Activated CD8-positive, alpha-beta memory T cell treated with anti-CD3 and anti-CD28 coated beads, Interleukin-2, amount 50 U/mL, for 4 hours (primary cell): ENCODE measurements at places on chromosomes 13 and 19.
A peak's percentile ranks its signal among the peaks of the same experiment; 100 is the strongest.

GRCh38 chr19:30225676-30226463, 146.3 kb upstream of the ZNF536 start:
- DNase-seq, result no peak

- DNase-seq, result no peak
Measured at GRCh38 chr13:51738226-51738905, 65.6 kb downstream of the DHRS12 start.

DNA sequence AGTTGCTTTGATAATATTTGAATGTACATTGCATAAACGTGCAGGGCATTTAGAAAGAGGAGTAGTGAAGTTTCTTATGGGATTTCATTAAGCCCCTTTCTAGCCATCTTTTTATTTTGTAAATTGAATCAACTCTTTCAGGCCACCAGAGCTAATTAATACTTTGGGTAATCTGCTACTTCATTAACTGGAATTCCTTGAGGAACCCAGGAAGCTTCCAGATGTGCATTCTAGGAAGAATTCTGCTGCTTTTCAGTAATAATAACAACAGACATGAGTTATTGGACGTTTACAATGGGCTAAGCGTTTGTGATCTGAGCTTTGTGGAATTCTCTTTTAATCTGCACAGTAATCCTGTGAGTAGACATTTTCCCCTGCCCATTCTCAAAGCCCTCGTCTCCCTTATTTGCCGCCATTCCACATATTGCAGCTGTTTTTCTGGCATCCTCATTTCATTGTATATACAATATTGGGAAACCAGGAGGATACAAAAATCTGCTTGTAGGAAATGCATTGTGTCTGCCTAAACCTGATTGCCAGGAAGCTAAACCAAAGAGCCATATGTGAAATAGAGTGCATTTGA, 103.9 kb downstream of the HS6ST3 start:
- DNase-seq, result no peak

GRCh38 chr13:44089452-44089851, 209.7 kb downstream of the LACC1 start:
- DNase-seq, result no peak

GRCh38 chr13:31951215-31951678, 80.3 kb upstream of the FRY start:
- no peak for DNase-seq

GRCh38 chr13:112058519-112058873, 8.5 kb upstream of the SOX1 start:
- DNase-seq, result no peak

GRCh38 chr13:47475441-47475948, 525.6 kb downstream of the SUCLA2 start:
- no peak for DNase-seq

GRCh38 chr19:28963486-28964250, 249.3 kb downstream of the UQCRFS1 start:
- no peak for DNase-seq

- DNase-seq, result no peak
Measured at GRCh38 chr19:13085666-13086065, 17.0 kb downstream of the LYL1 start.

DNA sequence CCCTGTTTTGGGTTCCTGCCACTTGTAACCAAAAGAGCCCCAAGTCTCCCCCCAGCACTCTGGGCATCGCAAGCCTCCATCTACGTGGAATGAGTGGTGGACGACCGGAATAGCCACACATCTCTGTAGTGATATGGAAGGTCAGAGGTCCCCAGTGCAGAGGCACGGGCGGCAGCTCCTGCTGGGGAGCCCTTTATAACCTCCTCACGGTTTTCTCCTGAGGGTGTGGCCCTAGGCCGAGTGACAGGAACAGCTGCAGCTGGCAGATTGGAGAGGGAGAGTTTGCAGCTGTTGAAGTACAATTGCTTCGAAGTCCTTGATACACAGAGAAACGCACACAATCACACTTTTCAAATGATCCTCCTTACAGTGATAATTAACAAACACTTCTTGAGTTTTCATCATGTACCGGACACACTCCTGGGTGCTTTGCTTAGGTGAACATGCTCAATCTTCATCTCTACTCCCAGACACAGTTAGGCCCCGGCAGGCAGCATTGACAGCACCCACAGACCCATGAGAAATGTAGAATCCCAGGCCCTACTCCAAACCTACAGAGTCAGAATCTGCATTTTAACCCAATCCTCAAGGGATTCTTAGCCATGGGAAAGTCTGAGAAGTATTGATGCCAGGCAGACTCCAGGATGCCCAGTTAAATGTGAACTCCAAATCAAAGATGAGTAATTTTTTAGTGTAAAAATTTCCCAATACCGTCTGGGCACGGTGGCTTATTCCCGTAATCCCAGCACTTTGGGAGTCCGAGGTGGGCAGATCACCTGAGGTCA, 4.9 kb upstream of the ZNF787 start:
- no peak for DNase-seq

GRCh38 chr13:26051231-26051656, 572 bp downstream of the SHISA2 start:
- no peak for DNase-seq

DNA sequence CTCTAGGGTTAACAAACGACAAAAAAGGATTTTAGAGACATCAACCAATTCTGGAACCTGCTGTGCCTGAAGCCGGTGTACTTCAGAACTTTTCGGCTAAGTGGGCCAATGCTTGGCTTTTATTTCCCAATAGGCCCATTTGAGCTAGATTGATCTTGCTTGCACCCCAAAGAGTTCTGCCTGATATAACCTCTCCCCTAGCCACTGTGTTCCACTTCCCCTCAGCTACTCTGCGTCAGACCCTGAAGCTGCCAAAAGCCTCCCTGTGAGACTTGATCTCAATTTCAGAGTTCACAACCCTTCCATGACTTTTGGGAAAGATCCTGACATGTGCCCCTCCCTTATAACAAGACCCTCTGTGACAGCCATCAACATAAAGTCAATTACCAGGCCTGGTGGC, 5.6 kb upstream of the SIGLEC14 start:
- DNase-seq, result no peak

- DNase-seq, result no peak
Measured at GRCh38 chr19:17249887-17250548, 4.3 kb upstream of the NR2F6 start.

GRCh38 chr19:19372656-19373416, 32.6 kb upstream of the GATAD2A start:
- DNase-seq, result no peak

DNA sequence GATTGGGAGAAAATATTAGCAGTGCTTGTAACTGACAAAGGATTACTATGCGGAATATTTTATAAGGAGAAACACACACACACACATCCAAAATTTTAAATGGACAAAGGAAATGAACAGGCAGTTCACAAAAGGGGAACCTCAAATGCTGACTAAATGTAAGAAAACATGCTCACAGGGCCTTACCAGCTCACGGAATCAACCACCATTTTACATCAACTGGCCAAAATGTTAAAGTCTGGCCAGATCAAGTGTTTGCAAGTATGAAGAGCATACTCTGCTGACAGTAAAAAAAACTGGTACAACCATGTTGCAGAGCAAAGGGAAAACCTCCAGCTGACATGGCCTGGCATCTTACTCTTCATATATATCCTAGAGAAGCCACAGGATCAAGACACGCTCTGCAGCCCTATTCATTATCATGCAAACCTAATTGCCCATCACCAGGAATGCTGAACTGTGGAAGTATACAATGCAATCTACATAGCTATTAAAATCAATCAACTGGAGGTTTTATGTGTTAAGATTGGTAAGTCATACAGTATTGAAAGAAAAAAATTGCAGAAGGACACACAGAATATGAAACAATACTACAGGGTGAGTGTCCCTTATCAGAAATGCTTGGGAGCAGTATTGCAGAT, 124.4 kb downstream of the RNF17 start:
- DNase-seq, result no peak

GRCh38 chr19:34145741-34146202, 26.5 kb upstream of the LSM14A start:
- DNase-seq, result peak; percentile 42

GRCh38 chr19:46786236-46787039, 2.0 kb downstream of the SLC1A5 start:
- DNase-seq, result peak; percentile 82

GRCh38 chr19:13284929-13285928, 135.0 kb downstream of the IER2 start:
- no peak for DNase-seq

- no peak for DNase-seq
Measured at GRCh38 chr19:50518091-50519005, 4.6 kb upstream of the ASPDH start.

- no peak for DNase-seq
Measured at GRCh38 chr13:73844986-73845385, 289.2 kb downstream of the KLF12 start.

- DNase-seq, result no peak
Measured at GRCh38 chr13:32783067-32783466, 196.8 kb downstream of the PDS5B start.

- no peak for DNase-seq
Measured at GRCh38 chr13:93685900-93686299, 459.3 kb downstream of the GPC6 start.

DNA sequence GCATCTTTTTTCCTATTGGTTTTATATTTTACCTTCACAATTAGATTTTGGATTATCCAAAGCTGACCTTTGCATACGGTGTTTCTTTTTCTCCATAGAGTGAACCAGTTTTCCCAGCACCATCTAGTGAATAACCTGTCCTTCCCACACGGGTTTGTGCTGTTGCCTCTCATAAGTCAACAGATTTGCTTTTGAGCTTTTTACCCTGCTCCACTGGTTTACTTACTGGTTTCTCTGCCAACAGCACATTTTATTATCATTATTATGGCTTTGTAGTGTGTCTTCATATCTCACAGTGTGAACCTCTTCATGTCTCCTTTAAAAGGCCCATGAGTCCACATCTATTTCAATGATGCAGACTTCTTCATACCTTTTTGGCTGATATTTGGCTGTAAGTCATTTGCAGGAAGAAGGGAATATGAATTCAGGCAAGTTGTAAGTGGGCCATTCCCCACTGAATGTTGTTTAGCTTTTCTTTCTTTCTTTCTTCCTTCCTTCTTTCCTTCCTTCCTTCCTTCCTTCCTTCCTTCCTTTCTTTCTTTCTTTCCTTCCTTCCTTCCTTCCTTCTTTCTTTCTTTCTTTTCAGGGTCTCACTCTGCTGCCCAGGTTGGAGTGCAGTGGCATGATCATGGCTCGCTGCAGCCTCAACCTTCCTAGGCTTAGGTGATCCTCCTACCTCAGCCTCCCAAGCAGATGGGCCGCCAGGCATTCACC, 86.8 kb downstream of the TM9SF2 start:
- DNase-seq, result no peak

DNA sequence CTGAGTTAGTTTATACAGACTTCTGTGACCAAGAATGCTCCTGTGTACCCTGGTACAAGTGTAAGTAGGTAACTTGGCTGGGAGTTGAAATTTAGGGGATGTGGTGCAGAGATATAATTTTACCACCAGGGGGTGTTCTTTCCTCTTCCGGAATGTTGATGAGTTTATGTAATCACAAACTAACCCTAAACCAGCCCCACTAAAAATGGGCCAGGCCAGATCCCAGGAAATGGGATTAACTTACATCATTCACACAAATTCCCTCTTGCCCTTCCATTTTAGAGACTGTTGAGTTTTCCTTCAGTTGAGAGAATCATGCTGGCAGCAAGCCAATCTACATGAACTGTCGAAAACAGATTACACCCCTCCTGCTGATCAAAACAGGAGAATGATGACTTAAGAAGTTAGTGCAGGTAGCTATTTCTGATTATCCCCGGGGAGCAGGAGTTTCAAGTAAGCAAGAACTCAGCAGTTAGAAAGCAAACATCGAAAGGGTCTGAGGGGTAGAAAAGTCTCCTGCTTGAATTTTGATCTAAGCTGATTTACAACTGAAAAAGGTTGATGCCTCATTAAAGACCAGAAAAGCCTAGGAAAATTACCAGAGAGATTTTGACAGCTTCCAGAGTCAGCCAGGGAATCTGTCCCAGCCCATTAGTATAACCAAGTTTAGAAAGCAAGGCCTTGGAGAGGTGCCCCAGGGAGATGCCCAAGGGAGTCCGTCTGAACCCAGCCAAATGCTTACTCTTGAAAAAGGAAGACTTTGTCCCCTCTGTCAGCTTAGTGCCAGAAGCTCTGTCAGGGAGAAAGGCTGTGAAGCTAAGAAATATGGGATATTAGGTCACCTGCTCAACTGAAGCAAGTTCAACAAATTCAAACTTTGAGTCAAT, 32.3 kb upstream of the MED4 start:
- DNase-seq, result peak; percentile 22

DNA sequence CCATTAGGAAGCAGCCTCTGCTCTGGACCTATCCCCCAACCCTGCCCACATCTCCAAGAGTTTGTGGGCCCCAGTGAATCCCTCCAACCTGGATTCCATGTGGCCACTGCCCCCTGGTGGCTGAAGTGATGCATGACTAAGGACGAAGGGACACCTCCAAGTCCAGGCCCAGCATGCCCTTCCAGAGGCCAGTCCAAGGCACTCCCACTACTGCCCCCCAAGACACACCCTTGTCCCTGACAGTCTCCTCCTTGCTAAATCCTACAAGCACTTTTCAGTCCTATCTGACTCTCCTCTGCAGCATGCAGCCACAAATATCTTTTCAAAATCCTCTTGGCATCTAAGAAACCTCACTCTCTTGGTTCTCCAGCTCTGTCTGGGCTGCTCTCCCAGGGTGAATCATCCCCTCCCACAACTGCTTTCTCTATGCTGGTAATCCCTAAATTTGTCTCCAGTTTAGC, 33.0 kb downstream of the DEDD2 start:
- DNase-seq, result peak; percentile 75

GRCh38 chr19:56348289-56348877, 33.7 kb upstream of the ZSCAN5A start:
- DNase-seq, result no peak

GRCh38 chr13:79560954-79561353, 80.0 kb downstream of the NDFIP2 start:
- no peak for DNase-seq

GRCh38 chr19:7418596-7418995, 69.9 kb downstream of the ARHGEF18 start:
- DNase-seq, result no peak

- no peak for DNase-seq
Measured at GRCh38 chr19:2424686-2425621, 2.4 kb downstream of the TIMM13 start.

GRCh38 chr13:59476366-59476765, 687.4 kb downstream of the DIAPH3 start:
- DNase-seq, result no peak

DNA sequence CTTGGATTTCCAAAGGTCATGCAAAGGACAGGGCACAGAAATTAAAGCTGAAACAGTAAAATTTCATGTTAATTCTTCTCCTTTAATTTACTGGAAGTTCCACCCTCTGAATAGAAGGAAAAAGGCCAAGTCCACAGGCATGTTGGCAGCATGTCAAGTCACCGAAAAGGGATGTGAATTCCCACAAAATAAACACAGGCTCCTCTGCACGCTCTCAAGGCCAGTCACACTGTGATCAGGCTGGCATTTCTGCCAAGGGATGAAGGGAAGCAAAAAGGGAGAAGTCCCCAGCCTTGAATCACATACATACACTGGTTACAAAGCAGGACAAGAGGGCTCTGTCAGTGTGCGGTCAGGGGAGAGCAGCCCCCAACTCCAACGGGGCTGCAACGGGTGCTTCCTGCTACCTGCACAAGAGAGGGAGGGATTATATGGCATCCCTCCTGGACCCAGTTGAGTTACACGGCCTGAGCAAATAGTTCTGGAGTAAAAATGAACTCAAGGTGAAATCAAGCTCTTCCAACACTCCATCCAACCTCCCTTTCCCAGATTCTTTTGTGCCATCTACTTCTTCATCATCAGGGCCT, 6.9 kb downstream of the DCLK1 start:
- DNase-seq, result no peak
